ENCODE measurements at places on chromosomes 2 and 18.
A peak's percentile ranks its signal among the peaks of the same experiment; 100 is the strongest.

- no peak for DNase-seq
Measured at GRCh38 chr18:21129566-21130216, 18.1 kb upstream of the ROCK1 start.

DNA sequence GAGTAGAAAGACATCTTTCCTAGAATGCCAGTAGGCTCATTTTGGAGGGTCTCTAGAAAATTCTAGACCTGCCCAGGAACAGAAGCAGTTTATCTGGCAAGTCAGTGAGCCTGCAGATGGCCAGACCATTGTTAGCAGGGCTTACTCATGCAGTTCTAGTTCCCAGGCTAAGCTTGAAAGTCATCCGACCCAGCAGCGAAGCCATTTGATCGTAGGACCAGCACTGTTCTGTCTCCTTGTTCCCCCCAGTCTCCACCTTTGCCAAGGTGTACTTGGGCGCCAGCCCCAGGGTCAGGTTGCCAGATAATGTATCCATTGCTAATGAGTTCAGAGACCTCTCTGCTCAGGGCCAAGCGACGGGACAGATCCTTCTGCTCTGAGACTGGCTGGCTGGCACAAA is 70.1 kb downstream of the EPAS1 start:
- no peak for DNase-seq

GRCh38 chr2:148430101-148430500 is 214.4 kb upstream of the EPC2 start:
- DNase-seq = no peak

DNA sequence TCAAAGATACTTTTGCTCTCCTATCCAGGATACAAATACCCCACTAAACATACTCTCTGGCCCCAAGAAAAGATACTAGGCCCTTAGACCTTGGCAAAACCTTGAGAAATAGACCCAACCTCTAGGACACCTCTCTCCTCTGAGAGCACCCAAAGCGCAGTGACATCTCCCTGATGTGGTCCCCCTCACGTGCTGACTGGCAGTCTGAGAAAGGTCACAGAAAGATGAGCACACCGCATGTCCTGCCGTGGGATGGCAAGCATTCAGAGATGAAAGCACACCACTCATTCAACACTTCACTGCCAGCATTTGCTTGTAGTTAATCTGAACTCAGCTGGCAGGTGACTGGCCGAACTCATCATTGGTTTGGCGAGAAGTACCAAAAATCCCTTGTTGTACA is 6.1 kb upstream of the TBC1D8 start:
- no peak for DNase-seq

DNA sequence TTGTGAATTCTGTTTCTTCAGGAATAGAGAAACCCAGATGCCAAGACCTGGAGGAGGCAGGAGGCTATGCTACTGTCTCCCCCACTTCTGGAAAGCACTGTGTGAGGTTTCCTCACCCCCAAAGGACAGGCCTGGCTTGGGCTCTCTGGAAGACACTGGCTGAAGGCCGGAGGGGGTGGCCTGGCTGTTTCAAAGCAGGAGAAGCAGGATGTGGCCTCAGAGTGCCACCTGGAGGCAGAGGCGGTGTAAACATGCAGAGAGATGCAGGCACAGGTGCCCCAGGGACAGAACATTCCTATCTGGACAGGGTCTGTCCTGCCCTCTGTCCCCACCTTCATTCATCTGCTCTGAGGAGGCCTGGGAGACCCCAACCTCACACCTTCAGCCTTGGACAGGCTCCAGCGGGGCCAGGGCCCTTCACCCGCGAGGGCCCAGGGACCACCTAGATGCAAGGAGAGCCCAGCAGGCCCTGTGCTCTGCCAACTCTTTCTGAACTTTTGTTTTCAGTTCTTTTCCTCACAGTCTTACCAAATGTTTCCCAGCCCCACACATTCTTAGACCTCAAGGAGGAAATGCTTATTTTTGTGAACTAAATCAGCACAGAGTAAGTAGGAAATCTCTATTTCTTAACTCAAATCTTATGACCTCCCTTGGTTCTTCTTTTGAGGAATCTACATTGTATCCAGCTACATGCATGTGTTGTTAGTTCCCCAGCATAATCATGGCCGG is 79.2 kb downstream of the LONRF2 start:
- no peak for DNase-seq

- DNase-seq = no peak
Measured at GRCh38 chr2:61512768-61513398, 25.3 kb downstream of the XPO1 start.

DNA sequence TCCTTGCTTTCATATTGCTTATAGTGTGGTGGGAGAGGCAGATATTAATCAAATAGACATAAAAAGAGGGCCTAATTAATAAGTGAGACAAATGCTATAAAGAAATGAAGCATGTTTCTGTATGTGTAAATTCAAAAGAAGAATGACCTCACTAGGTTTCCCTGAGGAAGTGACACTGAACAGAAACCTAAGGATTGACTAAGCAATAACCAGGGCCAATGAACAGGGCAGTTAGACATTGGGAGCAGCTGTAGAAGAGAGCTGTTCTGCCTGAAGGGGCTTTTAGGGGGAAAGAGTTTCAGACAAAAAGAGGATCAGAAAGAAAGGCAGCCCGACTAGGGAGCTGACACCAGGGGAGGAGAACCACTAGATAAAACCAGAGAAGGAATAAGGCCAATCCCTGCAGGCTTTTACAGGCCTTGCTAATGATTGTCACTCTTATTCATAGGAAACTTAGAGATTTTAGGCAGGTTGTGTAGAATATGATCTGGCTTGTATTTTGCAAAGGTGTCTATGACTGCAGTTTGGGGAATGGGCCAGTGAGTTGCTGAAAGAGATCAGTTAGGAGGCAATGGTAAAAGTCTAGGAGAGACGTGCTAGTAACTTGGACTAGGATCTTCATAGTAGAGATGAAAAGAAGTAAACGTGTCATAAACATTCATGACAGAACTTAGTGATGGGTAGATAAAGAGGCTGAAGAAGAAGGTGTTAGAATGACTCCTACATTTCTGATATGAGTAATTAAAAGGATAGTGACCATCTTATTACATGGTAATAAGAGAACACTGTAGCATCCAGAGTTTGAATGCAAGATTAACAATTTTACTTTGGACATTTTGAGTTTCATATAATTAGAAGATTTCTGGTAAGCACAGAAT is 26.8 kb upstream of the NABP1 start:
- no peak for DNase-seq

DNA sequence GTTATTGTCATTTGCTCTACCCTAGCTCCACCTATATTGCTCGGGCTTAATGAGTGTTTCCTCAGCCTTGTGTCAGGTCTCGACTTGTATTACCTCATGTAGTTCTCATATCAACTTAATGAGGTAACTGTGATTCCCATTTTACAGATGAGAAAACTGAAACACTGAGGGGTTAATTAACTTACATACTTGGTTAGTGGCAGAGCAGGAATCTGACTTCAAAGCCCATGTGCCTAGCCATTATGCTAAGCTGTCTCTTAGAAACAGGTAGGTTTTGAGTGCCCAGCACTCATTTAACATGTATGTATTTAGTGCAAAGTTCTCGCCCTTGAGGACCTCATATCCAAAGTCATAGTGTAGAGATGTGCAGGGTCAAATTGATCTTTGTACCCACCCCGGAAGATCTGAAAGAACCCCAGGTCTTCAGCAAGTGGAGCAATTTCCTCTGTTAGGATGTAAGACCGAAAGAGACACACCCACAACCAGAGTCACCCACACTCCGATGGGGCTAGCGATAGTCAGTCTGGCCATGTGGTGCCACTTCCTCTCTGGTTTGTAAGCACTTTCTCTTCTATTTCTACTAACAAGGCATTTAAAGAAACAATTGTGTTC is 121.0 kb upstream of the SLC39A10 start:
- no peak for DNase-seq

GRCh38 chr2:173667415-173667814 is 297.8 kb downstream of the SP3 start:
- no peak for DNase-seq

GRCh38 chr18:31538837-31539236 is 40.9 kb downstream of the DSG2 start:
- no peak for DNase-seq

GRCh38 chr2:143877056-143877455 is 642.9 kb downstream of the ZEB2 start:
- no peak for DNase-seq

DNA sequence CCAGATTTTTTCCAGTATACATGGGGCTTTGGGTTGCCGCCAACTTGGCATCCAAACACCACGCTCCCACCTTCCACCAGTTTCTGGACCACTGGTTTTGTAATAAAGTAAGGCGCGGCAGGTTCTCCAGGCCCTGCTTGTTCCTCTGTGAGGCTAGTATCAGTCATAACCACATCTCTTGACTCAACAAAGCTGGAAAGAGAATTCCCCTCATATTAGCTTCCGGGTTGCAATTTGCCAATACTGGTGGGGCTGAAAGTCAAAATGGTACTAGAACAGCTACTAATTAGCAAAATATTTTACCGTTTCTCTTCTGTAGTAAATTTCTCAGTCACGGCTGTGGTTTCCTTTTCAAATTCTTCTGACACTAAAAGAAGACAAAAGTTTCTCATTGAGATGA is 25.0 kb downstream of the TTN start:
- DNase-seq = no peak

- DNase-seq = no peak
Measured at GRCh38 chr2:99285526-99285925, 15.5 kb downstream of the LYG1 start.

- no peak for DNase-seq
Measured at GRCh38 chr2:229378386-229378785, 107.3 kb upstream of the PID1 start.

DNA sequence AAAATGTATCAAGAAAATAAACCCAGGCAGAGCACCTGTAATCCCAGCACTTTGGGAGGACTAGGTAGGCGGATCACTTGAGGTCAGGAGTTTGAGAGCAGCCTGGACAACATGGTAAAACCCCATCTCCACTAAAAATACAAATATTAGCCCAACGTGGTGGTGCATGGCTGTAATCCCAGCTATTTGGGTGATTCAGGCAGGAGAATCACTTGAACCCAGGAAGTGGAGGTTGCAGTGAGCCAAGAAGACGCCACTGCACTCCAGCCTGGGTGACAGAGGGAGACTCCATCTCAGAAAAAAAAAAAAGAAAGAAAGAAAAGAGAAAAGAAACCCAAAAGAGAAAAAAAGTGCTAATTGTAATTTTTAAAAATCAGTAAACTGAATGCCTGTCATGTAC is 41.4 kb downstream of the DDX18 start:
- DNase-seq = no peak

- no peak for DNase-seq
Measured at GRCh38 chr2:174760845-174761473, 3.3 kb downstream of the CHRNA1 start.

- peak; percentile 72 for DNase-seq
Measured at GRCh38 chr2:196234672-196235071, 63.3 kb upstream of the STK17B start.

- DNase-seq = no peak
Measured at GRCh38 chr2:156321243-156321904, 11.1 kb downstream of the NR4A2 start.

- DNase-seq = no peak
Measured at GRCh38 chr2:209762563-209762962, 9.1 kb upstream of the UNC80 start.

Measured in AG09309 (cell line).